ENCODE measurements at places on chromosomes 3 and 15.

DNA sequence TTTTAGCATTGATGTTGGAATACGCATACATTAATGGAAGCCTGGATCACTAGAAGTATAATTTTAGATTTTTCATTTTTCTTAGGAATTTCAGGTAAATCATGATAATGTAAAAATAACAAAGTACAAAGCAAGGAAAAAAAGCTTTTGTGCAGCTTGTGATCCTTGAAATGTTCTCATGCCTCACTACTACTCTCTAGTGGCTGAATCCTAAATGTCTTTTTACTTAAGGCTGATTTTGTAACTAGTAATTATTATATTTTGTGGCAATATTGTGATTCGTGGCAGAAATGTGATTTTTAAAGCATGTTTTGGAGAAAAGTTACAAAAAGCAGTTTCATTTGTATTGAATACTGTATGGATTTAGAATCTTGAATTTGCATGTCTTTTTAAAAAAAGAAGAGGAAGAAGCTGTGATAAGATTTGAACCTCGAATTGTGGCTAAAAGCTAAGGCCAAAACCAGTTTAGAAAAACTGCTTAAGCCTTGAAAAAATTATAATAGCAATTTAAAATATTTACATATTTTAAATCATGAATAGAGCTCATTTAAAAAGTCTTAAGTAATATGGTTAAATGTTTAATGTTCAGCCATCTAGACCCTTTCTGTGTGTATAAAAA, 39.0 kb downstream of the U2SURP start:
- DNase-seq: no peak

GRCh38 chr3:111936967-111937366, 41.9 kb upstream of the ABHD10 start:
- no peak for DNase-seq

DNA sequence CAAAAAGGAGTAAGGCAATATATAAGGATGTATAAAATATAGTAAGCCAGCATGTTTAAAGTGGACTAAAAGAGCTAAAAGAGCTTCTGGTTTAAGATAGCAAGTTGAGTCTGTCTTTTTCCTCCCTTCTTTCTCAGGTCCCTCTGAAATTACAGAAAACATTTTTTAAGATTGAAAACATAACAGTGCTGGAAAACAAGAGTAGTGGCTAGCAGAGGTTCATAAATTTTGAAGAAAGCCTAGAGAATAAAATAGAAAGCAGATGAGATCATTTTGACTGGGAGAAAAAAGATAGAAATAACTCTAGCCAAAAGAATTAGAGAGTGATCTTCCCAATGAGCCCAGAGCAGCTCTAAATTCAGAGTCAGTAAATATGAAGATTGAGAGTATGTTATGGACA, 41.9 kb downstream of the ATP8B4 start:
- no peak for DNase-seq

GRCh38 chr15:61634837-61635236, 405.7 kb upstream of the RORA start:
- no peak for DNase-seq

- no peak for DNase-seq
These were observed 87.0 kb downstream of the PLSCR2 start for GRCh38 chr3:146382386-146382785.
